ENCODE measurements at places on chromosomes 4 and X.

DNA sequence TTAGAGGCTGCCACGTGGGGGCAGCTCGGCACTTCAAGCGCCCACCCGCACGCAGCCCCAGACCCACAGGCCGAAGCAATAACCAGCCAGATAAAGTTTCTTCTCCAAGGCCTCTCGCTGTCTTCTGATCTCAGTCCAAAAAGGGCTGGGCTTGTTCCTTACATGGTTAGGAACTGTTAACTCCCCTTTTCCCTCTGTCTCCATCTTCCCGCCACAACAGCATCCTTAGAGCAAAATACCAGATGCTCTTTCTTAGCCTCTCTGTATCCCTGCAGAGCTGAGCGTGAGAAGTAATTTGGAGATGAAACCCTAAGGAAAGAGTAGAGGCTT, 23.4 kb upstream of the KIAA1210 start:
- DNase-seq, result no peak

DNA sequence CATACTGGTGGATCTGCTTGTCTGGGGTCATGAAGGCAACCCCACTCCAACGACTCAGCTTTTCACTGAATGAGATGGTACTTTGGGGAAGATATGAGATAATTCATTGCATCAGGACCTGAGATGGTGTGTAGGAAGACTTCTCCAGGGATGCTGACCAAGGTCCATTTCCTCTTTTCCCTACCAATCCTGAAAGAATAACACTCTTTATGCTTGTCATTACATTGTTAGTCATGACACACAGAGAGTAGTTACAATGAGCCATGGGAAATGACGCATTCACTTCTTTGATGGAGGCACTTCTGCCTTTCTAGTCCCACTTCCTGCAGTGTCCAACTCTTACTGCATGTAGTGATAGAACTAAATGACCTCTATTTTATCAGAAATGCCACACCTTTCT, 58.6 kb downstream of the AREG start:
- DNase-seq, result no peak

DNA sequence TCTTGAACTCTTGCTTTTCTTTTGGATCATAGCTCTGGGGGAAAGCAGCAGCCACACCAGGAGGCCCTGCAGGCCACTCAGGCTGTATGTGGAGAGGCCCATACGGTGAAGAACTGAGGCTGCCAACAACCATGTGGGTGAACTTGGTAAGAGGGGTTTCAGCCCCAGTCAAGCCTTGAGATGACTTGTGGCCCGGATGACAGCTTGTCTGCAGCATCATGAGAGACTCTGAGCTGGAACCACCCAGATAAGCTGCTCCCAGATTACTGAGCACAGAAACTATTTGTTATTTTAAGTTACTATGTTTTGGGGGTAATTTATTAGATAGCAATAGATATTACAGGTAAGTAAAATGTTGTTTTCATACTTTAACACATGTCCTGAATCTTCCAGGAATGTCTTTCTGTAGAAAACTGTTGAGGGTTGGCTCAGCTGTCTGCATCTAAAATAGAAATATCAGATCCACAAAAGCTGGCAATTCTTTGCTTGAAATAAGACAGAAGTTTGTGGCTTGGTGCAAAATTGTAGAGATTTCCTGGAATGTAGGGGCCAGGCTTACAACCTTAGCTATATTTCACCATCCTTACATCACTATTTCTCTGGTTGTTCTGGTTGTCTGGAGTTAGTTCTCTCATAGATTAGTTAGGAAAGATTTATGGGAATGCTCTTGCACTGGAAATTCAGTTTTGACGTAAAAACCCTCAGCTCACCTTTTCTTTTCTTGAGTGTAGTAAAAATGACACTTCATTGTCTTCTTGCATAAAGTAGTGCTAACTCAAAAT, 272.1 kb downstream of the RAPGEF2 start:
- no peak for DNase-seq

- DNase-seq, result no peak
Measured at GRCh38 chr4:86935566-86935852, 698 bp downstream of the AFF1 start.

- DNase-seq, result no peak
Measured at GRCh38 chrX:30627818-30628652, 25.2 kb upstream of the GK start.

DNA sequence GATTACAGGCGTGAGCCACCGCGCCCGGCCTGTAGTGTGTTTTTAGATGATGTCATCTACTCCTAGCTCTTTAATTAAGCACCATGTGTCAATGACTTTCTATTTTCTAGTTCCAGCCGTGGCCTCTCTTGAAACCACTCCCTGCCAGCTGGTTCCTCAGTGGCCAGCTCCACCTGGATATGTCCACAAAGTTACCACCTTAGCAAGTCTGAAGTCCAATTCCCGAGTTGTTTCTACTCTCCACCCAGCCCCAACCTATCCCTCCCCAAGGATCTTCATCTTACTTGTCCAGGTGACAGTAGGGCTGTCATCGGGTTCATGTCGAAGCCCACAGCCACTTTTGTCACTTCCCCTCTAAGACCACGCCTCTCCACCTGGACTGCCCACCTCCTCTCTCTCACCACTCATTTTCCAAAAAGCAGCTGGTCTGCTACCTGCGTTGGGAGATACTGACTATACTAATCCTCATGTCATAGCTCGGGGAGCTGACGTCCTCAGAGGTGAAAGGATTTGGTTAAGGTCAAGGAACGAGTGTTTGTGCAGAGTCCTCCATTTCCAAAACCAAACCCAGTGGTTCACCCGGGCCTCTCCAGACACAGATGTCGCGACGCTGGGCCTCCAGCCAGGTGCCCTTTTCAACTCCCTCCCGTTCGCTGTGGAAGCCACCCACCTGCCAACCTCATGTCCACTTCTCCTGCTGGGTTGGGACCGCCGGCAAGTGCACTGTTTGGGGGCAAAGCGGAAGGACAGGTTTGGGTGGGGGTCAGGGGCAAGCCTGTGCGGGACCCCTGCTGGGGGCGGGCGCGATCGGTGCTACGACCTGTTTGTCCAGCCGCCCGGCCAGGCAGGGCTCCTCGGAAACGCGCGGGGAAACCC, 704 bp downstream of the FAM3A start:
- no peak for DNase-seq

GRCh38 chrX:40062525-40063155, 35.1 kb downstream of the BCOR start:
- DNase-seq, result no peak

DNA sequence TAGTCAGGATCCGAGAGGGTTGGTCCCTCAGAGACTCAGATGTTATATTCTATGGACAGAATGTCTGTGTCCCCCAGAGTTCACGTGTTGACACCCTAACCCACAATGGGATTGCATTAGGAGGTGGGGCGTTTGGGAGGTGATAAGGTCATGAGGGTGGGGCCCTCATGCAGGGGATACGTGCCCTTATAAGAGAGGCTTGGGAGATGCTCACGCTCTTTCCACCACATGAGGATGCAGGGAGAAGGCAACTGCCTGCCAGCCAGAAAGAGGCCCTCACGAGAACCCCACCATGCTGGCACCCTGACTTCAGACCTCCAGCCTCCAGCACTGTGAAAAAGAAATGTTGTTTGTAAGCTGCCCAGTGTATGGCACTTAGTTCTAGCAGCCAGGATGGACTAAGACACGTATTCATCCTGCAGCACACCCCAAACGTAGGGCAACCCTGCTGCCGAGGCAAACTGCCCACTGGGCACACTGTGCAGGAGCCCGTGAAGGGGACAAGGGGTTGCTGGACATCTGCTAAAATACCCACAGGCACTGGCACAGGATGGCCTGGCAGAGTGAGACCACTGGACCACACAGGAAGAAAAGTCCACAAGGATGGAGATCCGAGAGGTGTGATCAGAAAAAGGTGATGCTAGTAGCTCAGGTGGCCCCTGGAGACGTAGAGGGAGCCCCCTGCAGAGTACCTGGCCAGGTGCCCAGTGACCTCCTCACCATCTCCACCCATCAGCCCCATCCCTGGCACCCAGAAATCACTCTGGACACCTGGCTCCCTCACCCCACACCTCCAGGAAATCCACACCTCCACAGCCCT, 62.7 kb downstream of the HTRA3 start:
- DNase-seq, result no peak

DNA sequence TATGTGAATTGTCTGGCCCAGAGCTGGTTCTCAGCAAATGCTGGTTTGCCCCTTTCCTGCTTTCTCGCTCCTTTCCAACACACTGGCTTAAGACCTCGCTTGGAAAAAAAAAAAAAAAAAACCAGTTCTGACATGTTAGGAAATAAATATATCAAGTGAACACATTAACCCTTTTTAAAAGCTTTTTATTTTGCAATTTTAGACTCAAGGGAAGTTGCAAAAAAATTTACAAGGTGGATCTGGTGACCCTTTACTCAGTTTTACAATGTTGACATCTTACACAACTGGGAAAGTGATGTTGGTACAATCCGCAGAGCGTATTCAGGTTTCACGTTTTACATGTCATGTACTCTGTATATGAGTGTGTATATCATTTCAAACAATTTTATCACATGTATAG, 100.1 kb downstream of the RTL5 start:
- DNase-seq, result no peak

DNA sequence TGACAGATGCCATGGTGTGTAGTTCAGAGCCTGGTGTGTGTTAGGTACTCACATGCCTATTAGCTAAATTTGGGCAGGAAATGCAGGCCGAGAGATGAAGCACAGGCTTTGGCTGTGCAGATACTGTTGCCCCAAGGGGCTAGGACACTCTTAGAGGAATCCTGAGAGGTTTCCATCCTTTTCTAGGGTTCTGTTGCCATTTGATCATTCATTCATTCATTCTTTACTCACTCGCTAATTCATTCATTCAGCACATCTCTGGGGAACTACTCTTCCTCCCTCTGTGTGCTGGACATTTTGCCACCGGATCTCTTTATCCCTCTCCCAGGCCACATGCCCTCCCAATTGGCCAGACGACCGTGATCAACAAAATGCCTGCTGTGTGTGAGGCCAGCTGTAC, 43.9 kb upstream of the NSG1 start:
- no peak for DNase-seq

GRCh38 chr4:123325241-123325681, 71.3 kb upstream of the SPRY1 start:
- no peak for DNase-seq

GRCh38 chr4:32102896-32103295, 1382.7 kb downstream of the PCDH7 start:
- no peak for DNase-seq
